AG20443 (cell line): ENCODE measurements at places on chromosomes 11 and 22.

DNA sequence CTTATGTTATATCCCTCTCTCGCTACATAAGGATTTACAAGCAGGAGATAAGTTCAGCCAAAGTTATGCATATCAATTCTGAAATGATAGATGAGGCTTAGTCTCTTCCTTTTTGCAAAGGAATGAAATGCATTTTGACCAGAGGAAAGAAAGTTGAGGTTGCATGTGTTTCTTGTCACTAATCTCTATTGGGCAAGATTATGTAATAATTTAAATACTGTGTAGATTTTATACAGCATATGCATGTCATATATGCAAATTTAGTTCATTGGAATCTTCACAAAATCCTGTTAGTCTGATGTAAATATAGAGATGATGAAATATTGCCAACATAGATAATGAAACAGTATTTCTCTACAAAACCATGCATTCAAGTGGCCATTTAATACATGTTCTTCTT is 858.7 kb upstream of the RAG2 start:
- no peak for DNase-seq

GRCh38 chr22:39090426-39091064 is 6.5 kb upstream of the APOBEC3H start:
- DNase-seq: no peak

- DNase-seq: peak; percentile 18
Observed at GRCh38 chr11:31641477-31642062, 132.0 kb downstream of the ELP4 start.

GRCh38 chr11:64592656-64593055 is 1.6 kb downstream of the SLC22A12 start:
- no peak for DNase-seq

DNA sequence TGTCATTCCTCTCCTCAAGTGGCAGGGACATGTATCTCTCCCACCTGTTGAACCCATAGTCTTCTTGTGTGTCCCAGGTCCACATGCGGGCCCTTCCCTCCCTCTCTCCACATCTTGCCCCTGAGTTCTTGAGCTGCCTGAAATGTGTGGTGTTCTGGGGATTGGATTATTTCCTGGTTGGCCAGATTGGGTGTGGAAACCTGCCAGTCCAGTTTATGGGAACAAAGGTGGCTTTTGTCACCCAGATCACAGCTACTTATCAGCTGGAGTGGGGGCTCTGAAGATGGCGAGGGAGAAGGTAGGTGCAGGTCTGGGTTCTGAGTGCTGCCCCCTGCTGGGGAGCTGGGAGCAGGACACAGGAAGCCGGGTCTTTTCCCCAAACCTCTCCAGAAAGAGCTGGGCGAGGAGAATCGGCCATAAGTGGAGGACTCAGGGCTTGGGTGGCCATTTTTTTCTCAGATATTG is 14.2 kb downstream of the DTX4 start:
- DNase-seq: peak; percentile 49

GRCh38 chr11:132142554-132142953 is 772.1 kb downstream of the NTM start:
- no peak for DNase-seq

GRCh38 chr11:94141511-94142307 is 13.1 kb downstream of the PANX1 start:
- no peak for DNase-seq

DNA sequence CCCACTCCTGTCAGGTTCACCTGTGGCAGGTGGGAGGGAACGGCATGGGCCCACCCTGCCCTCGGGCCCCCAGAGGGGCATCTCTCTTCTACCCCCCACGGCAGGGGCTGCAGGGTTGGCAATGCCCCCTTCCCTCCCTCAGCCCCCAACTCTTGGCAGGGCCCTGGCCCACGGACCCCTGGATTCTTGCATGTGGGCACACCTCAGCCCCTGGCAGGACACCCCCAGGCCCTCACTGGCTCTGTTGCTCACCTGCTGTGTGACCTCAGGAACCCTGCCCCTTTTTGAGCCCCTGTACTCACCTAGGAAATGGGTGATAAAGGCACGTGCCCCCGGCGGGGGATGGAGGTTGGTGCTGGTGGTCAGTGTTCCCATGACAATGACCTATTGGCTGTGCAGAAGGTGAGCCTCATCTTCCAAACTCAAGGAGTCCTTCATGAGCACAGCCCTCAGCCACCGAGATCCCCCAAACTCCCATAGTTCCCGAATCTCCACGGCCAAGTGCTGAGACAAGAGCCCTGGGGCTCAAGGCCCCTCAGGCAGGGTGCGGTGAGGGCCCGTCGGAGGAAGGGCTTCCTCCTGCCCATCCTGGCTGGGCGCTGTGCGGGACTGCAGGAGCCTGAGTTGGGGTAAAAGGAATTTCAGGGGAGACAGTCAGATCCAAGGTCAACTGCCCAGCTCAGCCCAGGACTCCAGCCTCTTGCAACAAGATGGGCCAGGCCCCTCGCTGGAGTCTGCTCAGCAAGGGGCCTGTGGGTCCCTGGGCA is 198.2 kb downstream of the IGLL1 start:
- no peak for DNase-seq

- no peak for DNase-seq
Observed at GRCh38 chr11:83072350-83073242, 899 bp upstream of the RAB30 start.

DNA sequence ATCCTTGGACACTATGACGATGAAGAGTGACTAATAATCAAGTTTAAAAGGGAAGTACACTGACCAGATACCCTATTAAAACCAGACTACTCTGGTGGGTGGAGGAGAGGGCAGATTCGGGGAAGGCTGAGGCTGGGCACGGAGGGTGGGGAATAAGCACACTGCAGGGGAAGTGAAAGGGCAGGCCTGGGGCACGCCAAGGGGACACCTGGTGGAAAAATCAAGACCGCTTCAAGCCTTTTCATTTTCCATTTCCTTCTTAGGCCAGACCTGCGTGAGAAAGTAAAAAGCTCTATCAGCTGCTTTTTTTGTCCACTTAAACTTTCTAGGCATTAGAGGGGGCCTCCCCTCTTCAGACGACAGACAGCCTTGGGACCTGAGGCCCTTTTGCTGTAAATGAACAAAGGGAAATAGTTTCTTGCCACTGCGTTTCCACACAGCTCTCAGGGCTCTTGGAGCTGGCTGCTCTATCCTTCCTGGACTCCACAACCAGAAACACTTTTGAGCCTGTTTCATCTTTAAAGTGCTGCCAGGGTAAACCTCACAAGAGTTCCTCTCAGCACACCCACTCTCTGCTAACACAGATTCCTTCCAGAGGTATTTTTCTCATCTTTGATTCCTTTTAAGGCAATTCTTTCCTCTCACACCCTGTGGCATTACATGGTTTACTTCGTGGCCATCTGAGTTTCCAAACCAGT is 25.0 kb upstream of the SERPIND1 start:
- no peak for DNase-seq

GRCh38 chr11:128550261-128550821 is 37.0 kb downstream of the ETS1 start:
- no peak for DNase-seq

DNA sequence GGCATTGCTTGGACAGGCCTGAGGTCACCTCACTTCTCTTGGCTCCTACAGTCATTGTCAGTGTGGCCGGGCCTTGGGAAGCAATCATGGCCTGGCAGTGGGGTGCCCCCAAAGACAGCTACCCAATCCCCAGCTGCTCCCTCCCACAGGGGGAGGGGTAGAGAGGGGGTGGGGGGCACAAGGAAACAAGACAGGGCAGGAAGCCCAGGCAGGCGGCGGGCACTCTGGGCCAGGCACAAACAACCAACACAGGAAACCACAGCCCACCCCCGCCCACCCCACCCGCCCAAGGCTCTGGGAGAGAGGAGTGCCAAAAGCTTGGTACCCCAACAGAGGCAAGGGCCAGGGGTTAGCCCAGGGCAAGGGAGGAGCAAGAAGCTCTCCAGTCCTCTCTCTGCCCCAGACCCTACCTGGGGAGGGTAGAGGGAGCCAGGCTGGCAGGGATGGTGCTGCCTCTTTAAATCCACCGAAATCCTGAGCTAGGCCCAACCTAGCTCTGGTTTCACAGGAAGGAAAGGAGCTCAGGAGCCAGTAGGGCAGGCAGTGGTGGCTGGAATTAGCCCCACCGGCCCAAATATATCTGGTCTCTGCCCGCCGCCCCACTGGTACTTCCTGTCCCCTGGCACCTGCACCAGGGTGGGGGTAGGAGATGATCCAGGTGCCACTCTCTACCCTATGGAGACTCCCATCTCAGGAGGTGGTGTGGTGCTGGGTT is 12.2 kb downstream of the BCL9L start:
- DNase-seq: no peak

DNA sequence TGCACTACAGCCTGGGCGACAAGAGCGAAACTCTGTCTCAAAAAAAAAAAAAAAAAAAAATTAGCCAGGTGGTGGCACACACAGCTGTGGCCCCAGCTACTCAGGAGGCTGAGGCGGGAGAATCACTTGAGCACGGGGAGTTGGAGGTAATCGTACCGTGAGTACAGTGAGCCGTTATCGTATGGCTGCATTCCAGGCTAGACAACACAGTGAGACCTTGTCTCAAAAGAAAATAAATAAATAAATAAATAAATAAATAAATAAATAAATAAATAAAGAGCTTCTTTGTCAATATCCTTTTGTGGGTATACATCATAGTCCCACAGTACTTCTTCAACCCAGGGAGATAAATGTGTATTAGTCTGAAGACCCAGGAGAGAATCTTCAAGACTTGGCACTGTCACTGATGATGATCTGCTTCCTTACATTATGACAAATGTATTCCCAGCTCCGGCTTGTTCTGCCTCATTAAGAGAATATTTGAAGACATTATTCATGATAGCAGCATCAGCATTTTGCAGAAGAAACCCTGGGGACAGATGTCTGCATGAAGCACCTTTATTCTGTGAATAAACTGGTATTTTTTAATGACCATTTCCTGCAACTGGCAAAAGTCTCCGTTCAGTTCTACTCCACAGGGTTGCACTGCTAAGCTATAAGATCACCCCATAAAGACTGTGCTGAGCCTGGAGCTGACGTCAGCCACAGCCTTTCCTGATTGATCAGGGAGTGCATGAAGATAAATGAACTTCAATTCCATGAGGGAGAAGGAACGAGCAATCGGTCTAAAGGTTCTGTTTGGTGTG is 1.6 kb upstream of the ACY3 start:
- DNase-seq: no peak

DNA sequence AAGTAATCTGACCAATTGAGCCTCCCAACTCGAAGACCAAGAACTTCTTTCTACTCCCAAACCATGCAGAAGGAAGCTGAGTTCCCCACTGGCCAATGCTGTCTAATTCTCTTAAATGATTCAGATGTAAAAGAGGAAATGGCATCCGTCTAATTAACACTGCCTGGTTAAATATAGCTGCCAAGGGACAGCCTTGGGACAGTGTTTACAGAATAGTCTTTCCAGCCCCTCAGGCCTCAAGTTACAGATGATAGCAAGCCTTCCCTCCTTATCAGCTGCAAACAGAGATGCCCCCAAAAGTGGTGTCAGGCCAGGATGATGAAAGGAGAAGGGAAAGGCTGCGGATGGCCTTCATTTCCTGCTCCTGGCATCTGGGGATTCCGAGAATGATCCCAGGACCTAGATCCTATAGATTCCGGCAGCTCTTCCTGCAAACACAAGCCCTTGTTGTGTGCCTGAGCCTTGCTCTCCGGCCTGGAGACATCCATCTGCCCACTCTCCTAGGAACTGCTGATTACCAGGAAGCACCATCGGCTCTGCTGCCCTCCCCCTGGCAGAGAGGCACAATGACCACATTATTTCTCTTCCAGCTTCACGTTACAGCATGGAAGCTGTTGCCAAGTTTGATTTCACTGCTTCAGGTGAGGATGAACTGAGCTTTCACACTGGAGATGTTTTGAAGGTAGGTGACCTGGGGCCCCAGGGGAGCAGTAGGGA is 13.5 kb upstream of the TMA7B start:
- no peak for DNase-seq

DNA sequence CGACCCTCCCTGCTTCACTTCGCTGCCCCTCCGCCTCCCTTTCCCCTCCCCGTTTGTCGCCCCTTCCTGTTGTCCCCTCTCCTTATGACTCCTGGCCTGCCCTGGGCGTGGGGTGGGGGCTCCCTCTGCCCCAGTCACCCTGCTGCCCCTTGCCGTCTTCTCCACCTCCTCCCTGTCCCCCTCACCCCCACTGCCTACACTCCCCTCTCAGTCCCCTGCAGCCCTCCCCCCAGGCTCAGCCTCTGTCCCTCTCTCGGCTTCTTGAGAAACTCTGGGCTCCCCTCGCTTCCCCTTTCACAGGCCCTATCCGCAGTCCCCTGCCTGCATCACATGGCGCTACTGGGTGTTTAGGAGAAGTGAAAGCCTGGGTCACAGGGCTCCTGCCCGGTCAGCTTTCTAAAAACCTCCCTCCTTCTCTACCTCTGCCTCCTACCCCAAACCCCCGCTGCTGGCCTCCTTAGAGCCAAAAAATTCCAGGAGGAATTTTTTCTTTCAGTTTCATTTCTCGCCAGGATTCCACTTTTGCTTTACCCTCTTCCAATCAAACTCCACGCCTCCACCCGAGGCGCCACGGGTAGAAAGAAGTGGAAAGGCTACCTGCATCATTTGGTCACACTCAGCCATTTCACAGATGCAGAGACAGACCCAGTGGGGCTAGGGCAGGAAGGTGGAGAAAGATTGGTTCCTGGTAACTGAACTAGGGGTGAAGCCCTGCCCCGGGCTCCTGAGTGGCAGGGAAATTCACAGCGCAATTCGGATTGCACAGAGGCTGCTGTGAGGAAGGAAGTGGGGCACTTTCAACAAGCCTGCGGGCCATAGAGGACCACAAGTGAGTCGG is at the start of gene SLC15A3:
TSS of gene SLC15A3 (minus strand) at position 273 of the 838 bp plus-strand sequence. CDS start 625 bp downstream, outside the sequence.
- DNase-seq: peak; percentile 64

GRCh38 chr11:10861047-10861446 is 3.2 kb upstream of the ZBED5 start:
- DNase-seq: no peak

GRCh38 chr11:131371791-131372104 is 1.3 kb downstream of the NTM start:
- DNase-seq: no peak

DNA sequence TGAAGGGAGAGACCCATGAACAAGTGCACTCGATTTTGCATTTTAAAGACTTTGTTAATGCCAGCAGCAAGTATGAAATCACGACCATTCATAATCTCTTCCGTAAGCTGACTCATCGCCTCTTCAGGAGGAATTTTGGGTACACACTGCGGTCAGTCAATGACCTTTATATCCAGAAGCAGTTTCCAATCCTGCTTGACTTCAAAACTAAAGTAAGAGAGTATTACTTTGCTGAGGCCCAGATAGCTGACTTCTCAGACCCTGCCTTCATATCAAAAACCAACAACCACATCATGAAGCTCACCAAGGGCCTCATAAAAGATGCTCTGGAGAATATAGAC is 5.9 kb downstream of the SERPIND1 start:
- no peak for DNase-seq

- no peak for DNase-seq
Observed at GRCh38 chr11:95853138-95853537, 62.8 kb downstream of the CEP57 start.
